Lung microvascular endothelial cell (primary cell): ENCODE measurements at places on chromosomes 13 and 19.

DNA sequence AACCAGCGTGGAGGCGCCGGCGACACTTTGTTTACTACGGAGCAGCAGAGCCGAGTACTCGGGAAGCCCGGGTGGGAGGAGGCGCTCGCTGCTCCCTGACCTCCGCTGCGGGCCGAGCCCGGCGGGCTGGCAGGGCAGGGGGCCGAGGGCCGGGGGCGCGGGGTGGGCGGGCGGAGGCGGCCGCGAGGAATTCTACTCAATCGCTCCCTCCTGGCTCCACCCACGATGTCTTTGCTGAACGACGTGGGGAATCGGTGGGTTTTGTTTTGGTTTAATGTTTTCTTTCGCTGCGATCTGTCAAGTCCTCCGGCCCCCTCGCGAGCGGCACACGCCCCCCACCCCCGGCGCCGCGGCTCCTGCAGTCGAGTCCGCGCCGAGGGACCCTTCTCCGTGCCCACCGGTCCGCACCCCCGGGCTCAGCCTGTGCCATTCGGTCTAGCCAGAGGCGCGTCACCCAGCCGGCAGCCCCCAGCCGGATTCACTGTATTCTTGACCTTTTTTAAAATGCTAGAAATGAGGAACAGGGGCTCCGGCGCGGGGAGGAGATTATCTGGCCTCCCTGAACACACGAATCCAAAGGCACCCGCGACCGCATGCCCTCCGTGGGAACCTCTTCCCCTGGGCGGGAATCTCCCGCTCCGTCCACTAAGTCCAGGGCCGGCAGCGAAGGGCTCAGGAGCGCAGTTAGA lies 636 bp upstream of the FOXO1 start:
- DNase-seq: no peak

DNA sequence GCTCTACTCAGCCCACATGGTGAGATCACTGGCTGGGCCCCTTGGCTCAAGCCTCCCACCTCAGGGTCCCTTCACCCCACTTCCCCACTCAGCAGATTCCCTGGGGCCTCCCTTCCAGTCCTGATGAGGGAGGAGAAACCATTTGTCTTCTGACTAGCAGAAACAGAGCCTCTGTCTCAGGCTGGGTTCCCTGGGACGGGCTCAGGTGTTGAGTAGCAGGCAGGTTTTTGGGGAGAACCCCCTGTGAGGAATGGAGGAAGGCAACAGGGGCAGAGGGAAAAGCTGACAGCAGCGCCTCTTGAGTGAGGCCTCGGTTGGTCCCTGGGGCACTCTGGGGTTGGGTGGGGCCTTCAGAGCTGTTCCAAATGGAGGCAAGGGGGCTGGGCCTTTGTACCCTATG lies 452.2 kb downstream of the TSHZ3 start:
- DNase-seq: no peak

DNA sequence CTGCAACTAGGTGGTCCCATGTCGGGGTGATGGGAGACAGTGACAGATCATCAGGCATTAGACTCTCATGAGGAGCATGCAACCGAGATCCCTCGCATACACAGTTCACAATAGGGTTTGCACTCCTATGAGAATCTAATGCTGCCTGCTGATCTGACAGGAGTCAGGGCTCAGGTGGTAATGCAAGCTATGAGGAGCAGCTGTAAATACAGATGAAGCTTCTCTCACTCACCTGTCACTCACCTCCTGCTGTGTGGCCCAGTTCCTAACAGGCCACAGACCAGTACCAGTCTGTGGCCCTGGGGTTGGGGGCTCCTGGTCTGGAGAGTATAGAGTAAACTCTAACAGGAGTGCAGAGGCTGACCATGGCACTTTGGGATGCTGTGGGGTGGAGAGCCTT lies 209.2 kb downstream of the DLEU7 start:
- DNase-seq: no peak

DNA sequence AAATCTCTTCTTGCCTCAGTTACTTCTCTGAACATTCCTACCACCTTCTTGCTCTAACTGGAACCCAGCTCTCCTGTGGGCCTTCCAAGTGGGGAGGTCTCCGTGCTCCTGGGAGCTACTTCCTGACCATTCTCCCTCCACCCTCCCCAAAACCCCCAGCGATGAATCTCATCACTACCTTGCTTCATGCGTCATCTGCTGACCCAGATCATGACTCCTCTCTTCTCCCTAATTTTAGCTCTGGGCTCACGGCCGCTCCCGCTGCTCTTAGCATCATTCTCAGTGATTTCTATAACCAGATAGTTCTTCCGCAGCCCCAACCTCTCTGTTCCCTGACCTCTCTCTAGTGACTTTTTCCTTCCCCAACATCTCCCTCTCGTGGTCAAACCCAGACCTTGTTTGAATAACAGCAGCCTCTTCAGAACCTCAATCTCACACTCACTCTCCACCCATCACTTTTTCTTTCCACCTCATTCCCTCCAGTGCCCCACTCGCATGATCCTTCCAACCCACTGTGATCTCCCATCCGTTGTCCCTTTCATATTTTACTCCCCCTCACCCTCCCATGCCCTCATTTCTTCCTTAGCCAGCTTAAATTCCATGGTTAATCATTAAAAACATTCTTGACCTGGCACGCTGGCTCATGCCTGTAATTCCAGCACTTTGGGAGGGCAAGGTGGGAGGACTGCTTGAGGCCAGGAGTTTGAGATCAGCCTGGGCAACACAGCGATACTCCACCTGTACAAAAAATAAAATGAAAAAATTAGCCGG lies 21.8 kb downstream of the MRPS12 start:
- peak; percentile 43 for DNase-seq
